ENCODE measurements at places on chromosomes 3 and 15.

DNA sequence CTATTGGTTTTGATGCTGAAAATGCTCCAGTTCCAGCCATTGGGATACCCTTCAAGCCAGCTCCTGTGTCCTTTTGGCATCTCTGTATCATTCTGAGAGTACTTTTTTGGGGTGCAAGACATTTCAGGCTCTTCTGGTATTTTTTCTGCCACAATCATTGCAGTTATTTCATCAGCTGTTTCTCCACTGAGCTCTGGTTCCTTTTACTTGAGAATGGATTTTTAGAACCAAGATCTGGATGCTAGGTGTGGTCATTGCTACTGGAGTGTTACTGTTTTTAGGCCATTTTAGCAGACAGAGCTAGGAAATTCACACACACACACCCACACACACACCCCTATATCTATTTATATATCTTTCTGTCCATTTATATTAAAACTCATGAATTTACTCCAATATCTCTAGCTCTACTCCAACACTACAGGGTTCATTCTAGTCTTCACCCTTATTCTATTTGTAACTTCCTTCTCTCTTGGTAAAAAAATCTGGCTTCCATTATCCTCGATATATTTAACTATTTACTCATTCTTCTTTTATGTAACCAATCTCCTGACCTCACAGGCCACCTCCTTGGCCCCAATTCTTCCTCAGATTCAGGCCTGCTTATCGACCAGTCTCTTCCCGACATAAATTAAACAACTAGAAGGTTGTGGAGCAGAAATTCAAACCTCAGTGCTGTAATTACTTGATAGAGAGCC, 17.0 kb downstream of the SLC35G2 start:
- DNase-seq: no peak

DNA sequence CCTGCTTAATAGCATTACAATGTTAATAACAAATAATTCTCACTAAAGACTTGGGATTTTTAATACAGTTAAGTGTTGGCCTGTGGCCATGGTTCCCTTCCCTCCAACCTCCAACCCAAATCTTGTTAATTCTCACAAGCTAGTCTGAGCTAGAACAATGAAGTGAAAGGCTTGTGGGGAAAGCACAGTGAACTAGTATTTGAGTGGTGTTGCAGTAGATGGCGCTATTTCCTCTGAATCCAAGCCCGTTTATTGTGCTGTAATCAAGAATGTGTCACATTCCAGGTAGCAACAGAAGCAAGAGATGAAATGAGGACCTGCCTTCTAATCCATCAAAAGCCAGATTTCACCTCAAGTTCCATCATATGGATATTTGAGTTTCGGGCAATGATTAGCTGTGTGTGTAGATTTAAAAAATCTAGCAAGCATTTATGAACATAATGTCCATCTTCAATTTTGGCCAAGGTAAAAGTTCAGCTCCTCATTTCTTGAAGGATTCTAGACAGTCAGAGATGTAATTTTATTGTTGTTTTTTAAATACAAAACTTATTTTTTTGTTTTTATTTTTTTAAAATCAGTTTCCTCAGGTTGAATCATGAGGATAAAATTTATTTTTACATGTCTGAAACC, 160.7 kb downstream of the SQOR start:
- peak; percentile 71 for DNase-seq

- peak; percentile 31 for DNase-seq
Measured at GRCh38 chr15:86915811-86916331, 836.2 kb downstream of the AGBL1 start.

DNA sequence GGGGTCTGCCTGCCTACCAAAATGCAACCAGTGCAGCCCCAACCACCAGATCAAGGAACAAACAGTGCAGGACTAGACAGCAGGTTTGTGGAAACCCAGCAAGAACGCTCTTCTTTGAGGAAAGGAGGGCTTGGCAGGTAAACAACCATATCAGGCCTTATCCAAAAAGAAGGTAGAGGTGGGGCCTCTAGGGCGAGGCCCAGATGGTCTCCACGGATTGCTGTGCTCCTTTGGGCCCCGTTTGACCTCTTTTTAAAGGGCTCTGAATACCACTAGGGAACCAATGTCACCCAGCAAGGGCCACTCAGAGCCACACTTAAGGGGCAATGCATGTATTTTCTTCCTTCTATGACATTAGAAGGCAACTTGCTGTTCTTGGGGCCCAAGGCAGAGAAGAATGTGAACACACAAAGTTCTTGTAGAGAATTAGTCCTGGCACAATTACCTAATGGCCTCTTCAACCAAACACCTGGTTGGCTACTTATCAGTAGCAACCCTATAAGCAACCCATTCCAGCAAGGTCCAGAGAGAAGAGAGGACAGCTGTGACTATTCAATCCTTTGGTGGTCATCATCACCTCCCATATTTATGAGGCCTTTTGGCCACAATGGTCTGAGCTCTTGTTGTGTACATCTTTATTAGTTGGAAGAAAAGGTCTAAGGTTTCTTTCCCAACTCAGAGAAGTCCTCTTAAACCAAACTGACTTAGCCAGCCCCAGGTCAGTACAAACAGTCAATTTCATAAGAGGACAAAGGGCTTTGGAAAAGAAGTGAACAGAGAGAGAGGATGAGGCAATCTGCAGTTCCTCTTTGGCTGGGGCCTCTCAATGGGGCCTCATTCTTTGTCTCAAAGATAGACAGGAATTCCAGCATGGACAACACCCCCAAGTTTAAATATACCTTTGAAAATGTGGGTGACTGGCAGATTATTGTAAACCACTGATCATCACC, 36.0 kb downstream of the FOXP1 start:
- no peak for DNase-seq

GRCh38 chr3:103056542-103056941, 621.7 kb downstream of the ZPLD1 start:
- DNase-seq: no peak
